Spleen (tissue), 13 donors: ENCODE measurements at places on chromosomes 16 and 17. TPM values are rescaled to one million over a fixed set of nuclear protein-coding genes. Genes with fewer than 3 reads are reported as not detected.

DNA sequence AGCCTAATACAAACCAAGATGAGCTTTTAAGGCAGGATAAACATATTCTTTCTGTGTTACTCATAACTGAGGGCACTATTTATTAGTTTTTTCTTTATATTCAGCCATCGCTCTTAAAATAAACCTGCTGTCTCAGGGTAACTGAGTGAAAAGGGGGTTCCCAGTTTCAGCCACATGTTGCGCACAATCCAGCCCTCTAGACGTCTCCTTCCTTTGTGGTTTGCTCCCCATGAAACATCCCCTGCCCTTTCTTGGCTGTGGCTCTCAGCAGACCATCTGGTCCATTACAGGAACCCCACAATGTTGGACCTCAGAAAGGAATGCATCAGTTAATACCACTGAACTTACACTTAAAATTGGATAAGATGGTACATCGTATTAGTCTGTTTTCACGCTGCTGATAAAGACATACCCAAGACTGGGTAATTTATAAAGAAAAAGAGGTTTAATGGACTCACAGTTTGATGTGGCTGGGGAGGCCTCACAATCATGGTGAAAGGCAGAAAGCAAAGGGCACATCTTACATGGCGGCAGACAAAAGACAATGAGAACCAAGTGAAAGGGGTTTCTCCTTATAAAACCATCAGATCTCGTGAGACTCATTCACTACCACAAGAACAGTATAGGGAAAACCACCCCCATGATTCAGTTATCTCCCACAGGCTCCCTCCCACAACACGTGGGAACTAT, 12.6 kb upstream of the IL21R start:
- H3K4me3 ChIP-seq, result no peak overlapping the region
- no peaks in the 10 kb centered on the region for H3K36me3 ChIP-seq
- no peak overlapping the region for H3K27ac ChIP-seq
- no peaks in the 10 kb centered on the region for H3K27me3 ChIP-seq

Gene TMC5
- 0.06 TPM for total RNA-seq

Gene RSPRY1
- total RNA-seq, result 28.4 TPM

Gene NRN1L
- total RNA-seq, result 0.89 TPM

Gene TRIM72
- total RNA-seq, result 0.16 TPM

Gene ST6GALNAC2
- total RNA-seq, result 15.7 TPM

DNA sequence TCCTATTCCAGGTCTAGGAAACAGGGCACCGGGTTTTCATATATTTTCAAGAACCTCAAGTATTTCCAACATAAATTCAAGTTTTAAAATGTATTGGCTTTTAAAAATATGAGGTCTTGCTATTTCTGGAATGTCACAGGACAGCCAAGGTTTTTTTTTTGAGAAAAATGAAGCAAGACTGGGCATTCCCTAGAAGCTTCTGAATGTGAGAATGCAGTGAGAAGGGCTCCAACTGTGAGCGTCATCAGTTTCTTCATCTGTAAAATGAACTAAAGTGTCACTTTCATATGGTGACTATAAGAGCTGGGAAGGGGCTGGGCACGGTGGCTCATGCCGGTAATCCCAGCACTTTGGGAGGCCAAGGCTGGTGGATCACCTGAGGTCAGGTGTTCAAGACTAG, 455.8 kb upstream of the MAF start:
- no peak overlapping the region for H3K4me3 ChIP-seq
- H3K27ac ChIP-seq, result no peak overlapping the region
- no peaks in the 10 kb centered on the region for H3K36me3 ChIP-seq
- no peak for DNase-seq
- H3K4me1 ChIP-seq, result no peaks in the 10 kb centered on the region

DNA sequence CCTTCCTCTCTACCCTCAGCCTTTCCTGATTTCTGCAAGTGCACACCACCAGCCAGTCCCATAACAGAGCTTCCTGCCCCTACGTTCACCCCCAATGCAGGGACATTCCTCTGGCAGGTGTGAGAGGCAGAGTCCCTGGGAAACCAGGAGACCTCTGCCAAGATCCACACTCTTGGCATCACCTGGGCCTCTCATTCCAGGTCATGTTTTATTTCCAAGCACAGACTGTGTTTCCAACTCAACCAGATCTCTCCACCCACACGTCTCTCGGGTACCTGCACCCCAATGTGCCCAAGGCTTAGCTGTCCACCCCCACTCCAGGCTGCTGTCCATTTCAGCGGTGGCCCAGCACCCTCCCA, 21.0 kb upstream of the PHB1 start:
- peaks cover 35% of the 10 kb centered on the region for H3K27me3 ChIP-seq
- H3K4me3 ChIP-seq, result no peak overlapping the region
- no peaks in the 10 kb centered on the region for H3K36me3 ChIP-seq
- no peaks in the 10 kb centered on the region for H3K4me1 ChIP-seq
- no peak overlapping the region for H3K27ac ChIP-seq

GRCh38 chr16:89437991-89438390, 52.4 kb downstream of the ANKRD11 start:
- peaks cover 97% of the 10 kb centered on the region for H3K4me1 ChIP-seq
- no peak overlapping the region for H3K27ac ChIP-seq
- DNase-seq, result no peak
- peaks cover 10% of the 10 kb centered on the region for H3K36me3 ChIP-seq

GRCh38 chr16:56228476-56228875, 37.2 kb downstream of the GNAO1 start:
- H3K36me3 ChIP-seq, result no peaks in the 10 kb centered on the region
- no peak overlapping the region for H3K4me3 ChIP-seq
- H3K27me3 ChIP-seq, result no peaks in the 10 kb centered on the region

GRCh38 chr17:44864831-44865230, 17.1 kb downstream of the HIGD1B start:
- H3K27me3 ChIP-seq, result no peaks in the 10 kb centered on the region
- H3K4me1 ChIP-seq, result peaks cover 16% of the 10 kb centered on the region
- H3K36me3 ChIP-seq, result peaks cover 95% of the 10 kb centered on the region
- H3K4me3 ChIP-seq, result no peak overlapping the region
- no peak for DNase-seq

- peaks cover 6% of the 10 kb centered on the region for H3K27me3 ChIP-seq
- DNase-seq, result peak; percentile 70
- no peak overlapping the region for H3K27ac ChIP-seq
- H3K36me3 ChIP-seq, result no peaks in the 10 kb centered on the region
- H3K4me1 ChIP-seq, result no peaks in the 10 kb centered on the region
Measured at GRCh38 chr16:2739625-2740430, 12.6 kb upstream of the SRRM2 start.

Gene SEZ6L2
- total RNA-seq, result 2.7 TPM

DNA sequence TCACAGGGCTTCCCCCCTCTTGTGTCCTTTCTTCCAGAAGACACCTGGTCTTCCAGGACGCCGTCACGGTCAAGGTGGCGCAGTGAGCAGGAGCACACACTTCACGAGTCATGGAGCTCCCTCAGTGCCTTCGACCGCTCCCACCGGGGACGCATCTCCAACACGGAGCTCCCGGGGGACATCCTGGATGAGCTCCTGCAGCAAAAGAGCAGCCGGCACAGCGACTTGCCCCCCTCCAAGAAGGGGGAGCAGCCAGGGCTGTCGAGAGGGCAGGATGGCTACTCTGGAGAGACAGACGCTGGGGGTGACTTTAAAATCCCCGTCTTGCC, 199.6 kb downstream of the KATNIP start:
- H3K27me3 ChIP-seq, result no peaks in the 10 kb centered on the region
- H3K36me3 ChIP-seq, result peaks cover 2% of the 10 kb centered on the region
- DNase-seq, result no peak
- no peak overlapping the region for H3K4me3 ChIP-seq

Gene GOT2
- 49.4 TPM for total RNA-seq

DNA sequence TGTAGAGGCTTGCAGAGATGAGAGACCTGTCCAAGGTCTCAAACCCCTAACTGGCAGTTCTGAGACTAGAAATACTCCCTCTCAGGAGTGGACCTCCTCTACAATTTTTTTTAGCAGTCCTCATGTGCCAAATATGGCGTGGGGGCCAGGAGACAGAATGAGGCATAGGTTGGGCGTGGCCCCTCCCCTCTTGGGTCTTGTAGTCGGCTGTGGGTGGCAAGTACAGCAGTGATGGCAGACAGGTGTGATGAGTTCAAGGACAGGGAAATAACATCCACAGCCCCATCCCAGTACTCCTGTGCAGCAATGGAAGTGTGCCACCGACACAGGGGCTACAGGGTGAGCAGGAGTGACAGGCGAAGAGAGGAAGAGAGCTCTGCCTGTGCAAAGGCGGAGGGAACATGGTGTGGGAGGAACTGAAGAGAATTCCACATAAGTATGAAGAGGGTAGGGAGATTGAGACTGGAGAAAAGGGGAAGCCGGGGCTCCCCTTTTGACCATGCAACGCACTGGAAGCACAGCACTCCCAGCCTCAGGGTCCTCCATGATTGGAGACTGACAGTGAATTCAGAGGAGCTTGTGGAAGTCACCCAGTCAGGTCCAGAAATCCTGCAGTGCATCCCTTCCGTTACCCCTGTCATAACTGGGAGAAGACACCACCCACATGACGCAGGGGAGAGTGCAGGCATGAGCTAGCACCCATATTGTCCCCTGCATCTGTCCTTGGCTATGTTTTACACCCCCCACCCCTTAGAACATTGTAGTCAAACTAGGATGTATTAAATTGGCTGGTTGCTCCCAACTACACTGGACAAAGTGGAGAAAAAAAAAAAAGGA, 14.8 kb upstream of the CETP start:
- no peak overlapping the region for H3K27ac ChIP-seq
- DNase-seq, result no peak
- no peaks in the 10 kb centered on the region for H3K27me3 ChIP-seq
- peaks cover 30% of the 10 kb centered on the region for H3K4me1 ChIP-seq

Gene SRCAP
- 72.7 TPM for total RNA-seq

Gene ZNF597
- 3.7 TPM for total RNA-seq

GRCh38 chr17:18981642-18982424, 22.7 kb downstream of the FAM83G start:
- no peak overlapping the region for H3K4me3 ChIP-seq
- H3K27me3 ChIP-seq, result no peaks in the 10 kb centered on the region
- no peak for DNase-seq
- no peaks in the 10 kb centered on the region for H3K4me1 ChIP-seq
- H3K36me3 ChIP-seq, result peaks cover 55% of the 10 kb centered on the region

GRCh38 chr17:69406941-69407340, 7.6 kb upstream of the MAP2K6 start:
- no peaks in the 10 kb centered on the region for H3K27me3 ChIP-seq
- no peaks in the 10 kb centered on the region for H3K4me1 ChIP-seq
- DNase-seq, result no peak
- H3K36me3 ChIP-seq, result no peaks in the 10 kb centered on the region
- no peak overlapping the region for H3K27ac ChIP-seq

Gene VWA3A
- not detected for total RNA-seq

- H3K36me3 ChIP-seq, result no peaks in the 10 kb centered on the region
- no peak overlapping the region for H3K27ac ChIP-seq
- H3K27me3 ChIP-seq, result no peaks in the 10 kb centered on the region
- no peak for DNase-seq
Measured at GRCh38 chr16:23318639-23319038, 16.5 kb downstream of the SCNN1B start.

DNA sequence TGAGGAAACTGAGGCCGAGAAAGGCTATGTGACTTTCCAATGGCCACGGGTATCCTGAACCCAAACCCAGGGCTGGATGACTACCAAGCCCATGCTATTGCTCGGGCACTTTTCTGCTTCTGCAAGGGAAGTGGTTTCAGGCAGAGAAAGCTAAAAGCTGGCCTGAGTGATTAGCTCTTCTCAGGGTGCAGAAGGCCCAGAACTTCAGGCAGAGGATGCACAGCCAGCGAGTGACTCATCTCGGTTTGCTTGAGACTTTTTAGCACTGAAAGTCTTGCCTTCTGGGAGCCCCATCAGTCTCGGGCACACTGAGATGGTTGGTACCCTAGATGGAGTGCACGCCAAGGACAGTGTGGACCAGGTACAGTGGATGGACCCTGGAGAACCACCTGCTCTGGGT, 129.5 kb upstream of the SDK2 start:
- H3K27ac ChIP-seq, result no peak overlapping the region
- no peak overlapping the region for H3K4me3 ChIP-seq
- DNase-seq, result no peak
- H3K36me3 ChIP-seq, result no peaks in the 10 kb centered on the region
- peaks cover 18% of the 10 kb centered on the region for H3K4me1 ChIP-seq
- H3K27me3 ChIP-seq, result no peaks in the 10 kb centered on the region

DNA sequence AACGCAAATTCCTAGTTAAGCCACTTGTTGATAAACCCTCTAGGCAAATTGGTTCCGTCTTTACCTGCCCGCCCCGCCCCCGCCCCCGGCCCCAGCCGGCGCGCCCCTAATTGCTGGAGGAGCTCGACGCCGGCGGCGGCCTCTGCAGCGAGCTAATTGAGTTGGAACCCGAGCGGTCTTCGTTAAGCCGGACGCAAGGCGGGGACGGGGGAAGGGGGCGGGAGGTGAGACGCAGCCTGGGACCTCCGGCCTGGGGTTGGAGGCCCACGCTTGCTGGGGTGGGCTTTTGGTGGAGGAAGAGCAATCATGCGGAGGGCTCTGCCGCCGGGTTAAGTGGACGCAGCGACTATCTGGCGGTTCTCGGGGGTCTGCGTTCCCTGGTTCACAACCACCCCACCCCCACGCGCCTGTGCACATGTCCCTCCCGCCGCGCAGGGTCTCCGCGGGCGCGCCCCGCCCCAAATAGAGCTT, 12.7 kb upstream of the FOXF1 start:
- H3K27ac ChIP-seq, result no peak overlapping the region
- H3K4me1 ChIP-seq, result peaks cover 16% of the 10 kb centered on the region
- H3K36me3 ChIP-seq, result no peaks in the 10 kb centered on the region
- no peak overlapping the region for H3K4me3 ChIP-seq
- H3K27me3 ChIP-seq, result peaks cover 11% of the 10 kb centered on the region
- DNase-seq, result peak; percentile 47
